ENCODE measurements at places on chromosomes 2 and 18.

- DNase-seq, result no peak
Observed at GRCh38 chr2:52936029-52936428, 831.6 kb upstream of the CHAC2 start.

DNA sequence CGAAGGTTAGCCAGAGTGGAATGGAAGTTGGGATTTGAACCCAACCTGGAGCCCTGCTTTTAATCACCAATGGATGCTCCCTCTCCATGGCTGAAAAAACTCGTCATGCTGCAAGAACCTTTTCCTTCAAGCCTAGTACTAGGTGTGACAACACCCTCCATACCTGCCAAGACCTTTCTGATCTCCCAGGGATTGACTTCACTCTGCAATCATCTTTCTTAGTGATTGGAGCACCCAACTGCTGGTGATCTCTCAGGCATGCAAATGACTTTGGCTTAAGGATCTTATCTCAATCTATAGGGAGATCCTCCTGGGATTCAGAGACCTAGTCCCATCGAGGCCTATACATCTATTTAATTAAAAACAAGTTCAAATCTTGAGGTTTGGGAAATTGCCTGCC, 23.5 kb upstream of the ITGB6 start:
- DNase-seq, result no peak

- DNase-seq, result peak; percentile 47
Observed at GRCh38 chr18:77207540-77207939, 42.1 kb upstream of the GALR1 start.

DNA sequence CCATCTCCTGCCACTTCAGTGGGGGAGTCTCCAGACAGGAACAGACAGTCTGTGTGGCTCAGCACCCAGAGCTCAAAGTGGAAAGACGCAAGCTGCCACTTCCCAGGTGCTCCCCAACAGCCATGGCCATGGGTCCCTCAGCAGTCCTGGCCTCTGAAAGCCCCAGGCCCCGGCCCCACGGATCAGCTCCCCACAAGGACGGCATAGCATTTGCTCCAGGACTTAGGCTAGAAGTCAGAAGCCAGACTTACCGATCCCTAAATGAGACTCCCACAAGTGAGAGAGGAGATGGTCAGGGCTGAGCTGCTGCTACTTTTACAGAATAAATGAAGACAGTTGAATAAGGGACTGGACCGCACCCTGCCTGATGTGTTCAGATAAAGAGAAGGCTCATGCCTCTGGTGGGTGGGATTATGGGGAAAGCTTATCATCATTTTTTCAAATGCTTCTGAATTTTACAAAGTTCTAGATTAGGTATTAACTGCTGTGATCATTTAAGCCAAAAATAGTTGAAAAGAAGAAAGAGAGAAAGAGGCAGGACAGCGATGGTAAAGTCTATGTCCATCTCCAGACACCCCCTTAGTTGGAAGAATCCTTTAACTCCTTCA, 50.5 kb downstream of the ADD2 start:
- no peak for DNase-seq

- DNase-seq, result no peak
Observed at GRCh38 chr2:105822186-105822585, 77.5 kb downstream of the NCK2 start.

- DNase-seq, result no peak
Observed at GRCh38 chr2:218125095-218125494, 733 bp upstream of the CXCR2 start.

DNA sequence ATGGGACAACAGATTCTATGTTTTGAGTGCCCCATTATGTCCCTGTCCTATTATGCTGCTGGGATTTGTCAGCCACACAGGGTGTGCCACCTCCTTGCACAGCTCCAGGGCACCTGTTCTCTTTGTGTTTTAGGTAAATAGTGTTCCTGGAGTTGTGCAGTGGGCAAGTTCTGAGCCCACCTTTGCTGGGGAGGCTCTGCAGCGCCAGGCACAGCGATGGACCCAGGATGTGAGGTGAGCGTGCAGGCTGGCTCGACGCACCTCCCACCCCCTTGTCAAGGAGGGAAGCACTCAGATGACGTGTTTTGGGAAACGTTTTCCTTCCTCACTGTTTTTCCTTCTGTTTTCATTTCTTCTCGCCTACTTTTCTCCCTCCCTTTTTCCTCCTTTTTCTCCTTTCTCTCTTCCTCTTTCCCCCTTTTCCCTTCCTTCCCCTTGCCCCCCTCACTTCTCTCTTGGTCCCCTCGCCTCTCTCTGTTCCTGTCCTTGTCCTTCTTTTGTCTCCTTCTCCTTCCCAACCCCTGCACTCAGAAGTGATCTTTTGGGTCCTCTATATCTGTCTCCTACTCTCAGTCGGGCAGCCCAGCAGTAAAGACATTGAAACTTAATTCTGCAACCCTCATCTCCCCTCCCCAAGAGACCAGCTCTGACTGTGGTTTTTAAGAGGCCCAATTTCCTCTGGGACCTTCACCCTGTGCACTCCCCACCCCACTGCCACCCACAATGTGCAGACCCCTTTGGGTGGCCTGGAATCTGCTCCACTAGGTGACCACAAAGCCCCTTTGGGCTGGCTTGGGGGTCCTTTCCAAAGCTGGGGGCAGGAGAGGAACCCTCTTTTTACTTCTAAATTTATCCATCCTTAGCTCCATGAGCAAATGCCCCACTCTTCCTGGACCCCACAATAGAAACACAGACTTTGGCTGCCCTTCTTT, 104.0 kb downstream of the MCFD2 start:
- DNase-seq, result no peak

DNA sequence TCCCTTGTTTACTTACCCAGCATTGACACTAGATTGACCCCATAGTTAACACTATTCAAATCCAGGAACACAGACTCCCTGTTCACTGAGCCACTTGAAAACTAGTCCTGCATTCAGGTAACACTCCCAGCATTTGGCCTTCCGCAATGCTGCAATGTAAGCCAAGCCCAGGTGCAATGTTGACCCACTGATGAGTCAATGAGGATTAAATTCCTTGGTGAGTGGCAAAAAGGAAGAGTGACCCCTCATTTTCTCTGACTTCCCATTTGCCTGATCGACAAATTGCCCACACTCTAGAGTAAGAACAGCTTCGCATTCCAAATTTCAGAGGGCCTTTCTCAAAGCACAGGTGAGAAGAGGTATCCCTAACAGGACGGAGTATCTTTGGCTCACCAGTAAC, 251.9 kb downstream of the FBXO15 start:
- DNase-seq, result no peak

- DNase-seq, result no peak
Observed at GRCh38 chr2:833180-833579, 117.5 kb upstream of the SNTG2 start.

GRCh38 chr2:115624332-115624731, 1181.9 kb downstream of the DPP10 start:
- DNase-seq, result no peak

GRCh38 chr2:104465981-104466380, 387.9 kb upstream of the POU3F3 start:
- no peak for DNase-seq

DNA sequence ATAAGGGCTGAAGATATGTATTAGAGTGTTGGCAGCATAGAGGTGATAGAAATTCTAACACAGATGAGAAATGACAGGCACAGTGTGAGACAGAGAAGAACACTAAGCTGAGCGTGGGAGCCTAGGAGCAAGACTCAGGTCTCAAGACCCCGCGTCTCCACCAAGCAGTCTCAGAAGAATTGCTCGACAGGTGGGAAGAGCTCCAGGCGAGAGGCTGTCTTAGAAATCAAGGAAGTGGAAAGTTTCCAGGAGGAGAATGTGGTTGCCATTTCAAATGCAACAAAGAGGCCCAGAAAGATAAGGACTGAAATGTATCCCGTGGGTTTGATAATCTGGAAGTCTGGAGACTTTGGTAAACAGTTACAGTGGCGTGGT, 31.5 kb upstream of the CAB39 start:
- DNase-seq, result no peak

- no peak for DNase-seq
Observed at GRCh38 chr18:3872641-3873040, 422.7 kb downstream of the TGIF1 start.
